ENCODE measurements at places on chromosomes 11 and 22.
A peak's percentile ranks its signal among the peaks of the same experiment; 100 is the strongest.

DNA sequence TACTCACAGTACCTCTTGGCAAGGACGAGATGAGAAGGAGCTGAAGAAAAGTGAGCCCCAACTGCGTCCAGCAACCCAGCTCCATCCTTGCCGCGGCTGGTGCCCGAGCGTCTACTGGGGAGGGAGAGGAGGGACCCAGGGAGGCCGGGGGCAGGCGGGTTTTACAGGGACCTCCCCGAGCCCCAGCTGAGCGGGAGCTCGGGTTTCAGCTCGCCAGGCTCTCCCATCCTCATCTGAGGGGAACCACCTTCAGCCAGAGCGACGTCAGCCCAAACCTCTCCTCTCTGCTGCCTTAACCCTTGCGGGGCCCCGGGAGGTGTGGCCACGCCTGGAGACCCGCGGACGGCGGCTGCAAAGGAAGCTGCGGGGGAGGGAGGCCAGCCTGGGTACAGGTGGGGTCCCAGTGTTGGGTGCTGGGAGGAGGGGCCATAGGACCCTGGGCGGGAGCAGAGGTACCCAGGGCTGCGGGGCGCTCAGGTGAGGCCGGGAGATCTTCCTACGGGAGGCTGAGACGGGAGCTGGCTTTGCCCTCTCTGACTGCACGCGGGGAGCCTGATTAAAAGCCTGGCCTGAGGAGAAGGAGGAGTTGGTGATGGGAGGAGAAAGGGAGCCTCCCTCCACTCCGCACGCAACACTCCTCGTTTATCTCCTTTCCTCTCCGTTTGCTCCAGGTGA lies at the start of gene PAMR1:
TSS of gene PAMR1 (minus strand) at position 116 of the 675 bp plus-strand sequence. CDS start at position 85, 31 bp downstream.
- no peak for DNase-seq

- no peak for DNase-seq
Measured at GRCh38 chr11:60159868-60160267, 23.0 kb downstream of the MS4A6A start.

- no peak for DNase-seq
Measured at GRCh38 chr22:23121424-23121823, 20.4 kb downstream of the RSPH14 start.

DNA sequence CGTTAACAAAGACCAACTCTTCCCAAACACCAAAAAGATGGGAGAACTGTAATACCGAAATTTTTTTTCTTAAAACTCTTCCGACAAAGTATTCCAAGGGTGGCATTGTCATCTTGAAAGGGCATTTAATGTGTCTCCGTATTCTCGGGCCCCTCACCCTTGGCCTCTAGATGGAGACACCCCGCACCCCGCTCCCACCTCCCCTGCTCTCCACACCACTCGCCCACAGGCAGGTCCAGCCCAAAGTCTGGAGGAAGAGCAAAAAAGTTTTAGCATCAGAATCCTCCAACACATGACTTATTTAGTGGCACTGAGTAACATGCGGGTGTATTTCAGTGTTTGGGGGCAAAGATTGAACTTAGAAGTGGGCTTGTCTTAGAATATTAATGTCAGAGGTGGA lies 20.7 kb downstream of the SPATA19 start:
- no peak for DNase-seq

DNA sequence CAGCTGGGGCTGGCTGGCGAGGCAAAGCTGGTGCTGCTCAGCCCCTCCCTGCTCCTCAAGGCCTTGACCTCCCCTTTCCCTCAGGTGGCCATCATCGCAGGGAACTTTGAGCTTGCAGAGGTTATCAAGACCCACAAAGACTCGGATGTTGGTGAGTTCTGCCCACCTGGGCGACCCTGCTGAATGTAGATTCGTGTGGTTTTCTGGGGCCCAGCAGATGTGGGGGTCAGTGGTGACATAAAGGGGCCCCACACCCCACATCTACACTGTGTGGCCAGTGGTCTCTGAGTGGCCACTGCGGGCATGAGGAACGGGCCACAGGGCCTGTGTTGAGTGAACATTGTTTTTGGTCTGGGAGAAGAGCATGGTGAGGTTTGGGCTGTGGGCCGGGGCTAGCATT lies 11.9 kb downstream of the SHANK3 start:
- DNase-seq, result no peak

DNA sequence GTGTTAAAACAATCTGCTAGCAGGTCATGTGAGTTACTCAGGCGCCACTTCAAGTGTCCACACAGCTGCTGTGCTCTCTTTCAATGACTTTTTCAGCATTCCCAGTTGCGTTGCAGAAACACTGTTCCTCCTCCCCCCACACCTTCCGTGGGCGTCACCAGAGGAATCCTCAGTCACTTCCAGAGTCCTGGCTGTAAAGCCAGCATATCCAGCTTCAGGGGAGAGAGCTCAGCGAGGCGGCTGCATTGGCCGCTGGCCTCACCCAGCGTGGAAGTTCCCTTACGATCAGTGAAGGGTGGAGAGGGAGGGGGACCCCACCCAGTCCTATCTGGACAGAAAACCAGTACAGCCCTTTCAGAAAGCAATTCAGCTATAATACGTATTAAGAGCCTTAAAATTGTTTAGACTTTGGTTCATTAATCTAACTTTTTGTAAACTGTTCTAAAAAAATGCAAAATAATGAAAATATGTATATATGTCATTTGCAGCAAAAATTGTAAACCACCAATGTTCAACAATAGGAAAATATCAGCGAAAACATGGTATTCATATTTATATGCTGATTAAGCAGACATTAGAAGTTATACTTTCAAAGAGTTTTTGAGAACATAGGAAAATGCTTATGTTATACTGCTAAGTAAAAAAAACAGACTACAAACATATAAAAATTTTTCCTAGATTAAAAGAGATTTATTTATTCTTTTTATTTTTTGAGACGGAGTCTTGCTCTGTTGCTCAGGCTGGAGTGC lies 2.8 kb upstream of the ANO9 start:
- no peak for DNase-seq

- peak; percentile 26 for DNase-seq
Measured at GRCh38 chr11:3049430-3050243, 7.6 kb downstream of the CARS1 start.

DNA sequence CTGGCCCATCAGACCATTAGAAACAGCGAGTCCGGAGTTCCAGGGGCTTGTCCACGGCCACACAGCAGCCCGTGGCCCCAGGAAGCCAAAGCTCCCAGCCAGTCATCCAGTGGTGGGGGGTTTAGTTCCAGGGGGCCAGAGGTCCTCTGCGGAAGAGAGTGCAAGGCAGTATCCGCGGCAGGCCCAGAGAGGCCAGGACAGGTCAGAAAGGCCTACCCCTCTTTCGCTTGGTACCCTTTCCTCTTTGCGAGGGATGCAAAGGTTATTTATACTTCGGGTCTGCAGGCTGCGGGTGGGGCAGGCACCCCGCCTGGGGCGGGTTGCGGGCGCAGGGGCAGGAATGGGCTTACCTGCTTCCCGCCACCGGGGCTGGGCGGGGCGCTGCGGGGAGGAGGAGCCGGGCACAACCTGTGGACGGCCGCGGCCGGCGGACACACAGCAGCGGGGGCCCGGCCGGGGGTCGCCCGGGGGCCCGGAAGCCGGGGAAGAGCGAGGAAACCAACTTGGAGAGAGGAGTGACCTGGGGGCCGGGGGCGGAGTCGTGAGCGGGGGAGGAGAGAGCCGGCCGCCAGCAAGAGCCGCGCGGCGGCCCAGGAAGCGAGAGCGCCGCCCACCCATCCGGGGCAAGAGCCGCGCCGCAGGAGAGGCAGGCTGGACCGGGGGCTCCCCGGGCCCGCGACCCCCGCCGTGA lies at the start of gene SH3BP1:
TSS of gene SH3BP1 (plus strand) at position 600 of the 691 bp plus-strand sequence. CDS start 119 bp downstream, outside the sequence.
- DNase-seq, result no peak

GRCh38 chr11:14546672-14547071 lies 26.5 kb upstream of the PSMA1 start:
- DNase-seq, result no peak

- DNase-seq, result no peak
Measured at GRCh38 chr11:133227632-133228111, 304.6 kb downstream of the OPCML start.

- DNase-seq, result no peak
Measured at GRCh38 chr11:96002754-96003290, 78.9 kb upstream of the MTMR2 start.

DNA sequence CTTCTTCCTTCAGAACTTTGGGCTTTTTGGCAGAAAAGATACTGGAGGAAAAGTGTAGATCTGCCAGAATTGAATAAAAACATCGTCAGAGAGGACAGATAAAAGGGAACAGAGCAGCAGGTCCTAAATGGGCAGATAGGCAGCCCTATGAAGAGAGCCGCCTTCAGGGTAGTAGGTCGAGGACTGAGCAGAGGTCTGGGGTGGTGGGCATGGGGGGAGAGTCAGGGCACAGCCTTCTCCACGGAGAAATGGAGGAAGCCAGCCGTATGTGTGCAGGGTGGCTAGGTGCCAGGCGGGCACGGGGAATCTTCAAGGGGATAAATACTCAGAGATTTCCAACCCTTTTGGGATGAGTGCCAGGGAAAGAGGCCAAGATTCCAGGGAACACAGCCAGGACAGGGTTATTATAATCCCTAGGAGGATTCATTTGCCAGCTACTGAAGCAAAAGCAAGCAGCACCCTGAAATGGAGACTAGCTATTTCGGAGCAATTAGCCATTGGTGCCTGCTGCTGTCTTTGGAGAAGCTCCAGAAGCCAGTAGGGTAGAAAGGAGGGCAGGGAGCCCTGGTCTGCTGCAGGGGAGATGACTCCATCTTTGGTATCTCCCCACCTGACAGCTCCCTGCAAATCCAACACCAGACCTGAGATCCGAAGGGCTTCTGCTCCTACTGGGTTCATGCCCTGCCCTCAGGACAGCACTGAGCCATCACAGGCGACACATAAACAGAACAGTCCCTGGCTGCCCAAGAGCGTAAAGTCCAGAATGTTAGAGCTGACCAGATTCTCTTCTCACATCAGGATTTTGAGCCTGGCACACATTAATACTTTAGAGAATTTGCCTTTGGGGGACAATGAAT lies 174.5 kb upstream of the NTM start:
- DNase-seq, result no peak

DNA sequence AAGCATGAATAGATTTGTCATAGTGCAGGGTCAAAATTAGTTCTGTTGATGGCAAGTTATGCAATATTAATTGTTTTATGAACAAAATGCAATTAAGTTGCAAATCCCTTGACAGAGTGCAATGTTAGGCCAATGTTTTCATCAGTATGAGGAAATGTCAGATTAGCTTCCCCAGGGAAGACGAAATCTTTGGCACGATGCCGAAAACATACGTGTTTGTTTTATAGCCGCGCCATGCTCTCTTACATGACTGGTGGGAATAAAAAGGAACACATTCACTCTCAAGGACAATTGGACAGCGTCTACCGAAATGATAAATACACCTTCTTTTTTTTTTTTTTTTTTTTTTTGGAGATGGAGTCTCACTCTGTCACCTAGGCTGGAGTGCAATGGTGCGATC lies 27.0 kb downstream of the MFNG start:
- no peak for DNase-seq

GRCh38 chr22:33044112-33044511 lies 14.1 kb downstream of the SYN3 start:
- DNase-seq, result no peak
